Smooth muscle cell of trachea (primary cell): ENCODE measurements at places on chromosomes 12 and 14. TPM values are rescaled to one million over a fixed set of nuclear protein-coding genes. Genes with fewer than 3 reads are reported as not detected.

The P2RX2 gene
- total RNA-seq, result not detected in 2 replicates

The JPH4 gene
- total RNA-seq, result not detected in 2 replicates

The RASAL1 gene
- not detected in 2 replicates for total RNA-seq

The RND1 gene
- under 0.01 and 0.33 TPM in 2 replicates for total RNA-seq

The GALNT9 gene
- total RNA-seq, result 0.17 and 0.29 TPM in 2 replicates

The ACRBP gene
- total RNA-seq, result 0.29 and 0.50 TPM in 2 replicates

The TNFAIP2 gene
- total RNA-seq, result 64.1 and 190 TPM in 2 replicates

The CD69 gene
- total RNA-seq, result not detected in 2 replicates

The GUCY2C gene
- not detected in 2 replicates for total RNA-seq
